ENCODE measurements at places on chromosomes 2 and 18.

DNA sequence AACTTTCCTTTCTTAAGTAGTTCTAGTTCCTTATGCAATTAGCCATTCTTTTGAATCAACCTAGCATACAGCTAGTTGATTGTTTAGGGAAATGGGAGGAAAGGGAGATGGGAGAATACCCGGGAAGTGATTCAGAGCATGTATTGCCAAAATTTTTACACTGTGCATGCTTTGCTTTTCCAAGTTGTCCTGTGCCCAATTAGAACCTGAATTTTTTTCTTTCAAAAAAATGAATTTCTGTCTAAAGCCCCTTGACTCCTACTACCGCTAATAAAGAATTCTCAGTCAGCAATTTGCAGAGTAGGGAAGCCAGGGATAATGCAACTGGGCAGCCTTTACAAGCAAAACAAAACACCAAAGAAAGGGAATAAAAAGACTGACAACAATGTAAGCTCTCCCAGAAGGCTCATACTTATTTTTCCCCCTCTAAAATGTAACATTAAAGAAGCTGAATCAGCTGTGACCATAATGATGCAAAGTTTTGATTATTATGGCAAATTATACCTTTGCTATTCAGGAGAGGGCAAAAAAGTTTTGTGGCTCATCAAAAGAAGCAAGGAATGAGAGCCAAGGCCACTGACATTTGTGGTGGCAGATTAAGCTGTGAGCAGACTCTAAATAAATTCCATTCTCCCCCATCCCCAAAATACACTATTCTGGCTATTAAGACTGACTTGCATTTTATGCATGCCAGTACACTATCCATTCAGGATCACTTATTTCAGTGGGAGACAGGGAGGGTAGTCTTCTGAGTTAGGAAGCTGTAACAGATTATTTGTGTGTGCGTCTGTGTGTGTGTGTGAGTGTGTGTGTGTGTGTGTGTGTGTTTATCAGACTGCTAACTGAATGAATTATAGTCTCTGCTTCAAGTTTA is 174.3 kb downstream of the ERBB4 start:
- DNase-seq, result no peak

GRCh38 chr18:62329691-62330454 is 4.8 kb downstream of the TNFRSF11A start:
- no peak for DNase-seq

DNA sequence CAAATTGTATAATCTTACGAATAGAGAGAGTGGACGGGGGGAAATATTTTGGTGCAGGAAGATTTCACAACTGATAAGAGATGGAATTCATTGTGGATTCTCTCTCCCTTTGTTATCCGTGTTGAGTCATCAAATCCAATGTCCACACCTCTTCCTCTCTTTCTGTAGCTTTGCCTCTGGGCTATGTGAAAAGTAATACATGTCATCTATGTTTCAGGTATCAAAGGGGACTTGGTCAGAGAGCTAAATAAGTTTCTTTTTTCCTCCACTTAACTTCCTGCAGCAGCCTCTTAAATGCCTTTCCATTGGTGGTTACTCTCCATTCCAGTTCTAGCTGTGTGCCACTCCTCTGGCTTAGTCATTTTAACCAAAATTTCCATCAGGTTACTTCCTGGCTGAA is 169.3 kb upstream of the NXPH2 start:
- no peak for DNase-seq

DNA sequence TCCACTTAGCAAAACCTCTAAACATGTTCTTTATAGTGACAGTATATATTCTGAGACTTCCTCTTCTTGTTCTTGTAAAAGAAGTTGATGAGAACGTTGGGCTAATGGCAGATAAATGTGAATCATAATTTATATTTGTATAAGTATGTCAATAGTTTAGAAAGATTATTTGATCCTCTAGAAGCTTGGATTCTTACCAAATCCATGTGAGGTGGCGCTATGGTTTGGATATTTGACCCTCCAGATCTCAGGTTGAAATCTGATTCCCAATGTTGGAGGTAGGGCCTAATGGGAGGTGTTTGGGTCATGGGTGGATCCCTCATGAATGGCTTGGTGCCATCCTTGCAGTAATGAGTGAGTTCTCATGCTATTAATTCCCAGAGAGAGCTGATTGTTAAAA is 29.8 kb upstream of the SCN1A start:
- DNase-seq, result no peak

GRCh38 chr2:137115081-137115794 is 349.9 kb downstream of the THSD7B start:
- no peak for DNase-seq

DNA sequence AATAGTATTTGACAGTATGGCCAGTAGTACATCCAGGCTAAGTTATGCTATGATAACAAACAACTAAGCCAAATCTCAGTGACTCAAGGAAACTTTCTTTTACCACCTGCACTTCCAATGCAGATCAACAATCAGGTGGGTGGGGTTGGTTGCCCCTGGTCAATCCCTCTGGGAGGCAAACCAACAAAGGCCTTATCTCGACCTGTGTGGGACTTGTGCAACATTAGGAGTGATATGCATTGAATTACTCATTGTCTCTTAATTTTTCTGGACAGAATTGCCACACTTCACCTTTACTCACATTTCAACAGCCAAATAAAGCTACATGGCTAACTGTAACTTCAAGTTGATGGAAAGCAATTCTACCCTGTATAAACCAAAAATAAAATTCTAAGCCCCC is 1049.3 kb upstream of the CDH2 start:
- DNase-seq, result no peak

GRCh38 chr2:65754219-65754618 is 321.8 kb upstream of the SPRED2 start:
- DNase-seq, result no peak

GRCh38 chr2:96207774-96208142 is 869 bp downstream of the STARD7 start:
- no peak for DNase-seq

GRCh38 chr18:61581578-61582201 is 248.5 kb downstream of the CDH20 start:
- peak; percentile 87 for DNase-seq

DNA sequence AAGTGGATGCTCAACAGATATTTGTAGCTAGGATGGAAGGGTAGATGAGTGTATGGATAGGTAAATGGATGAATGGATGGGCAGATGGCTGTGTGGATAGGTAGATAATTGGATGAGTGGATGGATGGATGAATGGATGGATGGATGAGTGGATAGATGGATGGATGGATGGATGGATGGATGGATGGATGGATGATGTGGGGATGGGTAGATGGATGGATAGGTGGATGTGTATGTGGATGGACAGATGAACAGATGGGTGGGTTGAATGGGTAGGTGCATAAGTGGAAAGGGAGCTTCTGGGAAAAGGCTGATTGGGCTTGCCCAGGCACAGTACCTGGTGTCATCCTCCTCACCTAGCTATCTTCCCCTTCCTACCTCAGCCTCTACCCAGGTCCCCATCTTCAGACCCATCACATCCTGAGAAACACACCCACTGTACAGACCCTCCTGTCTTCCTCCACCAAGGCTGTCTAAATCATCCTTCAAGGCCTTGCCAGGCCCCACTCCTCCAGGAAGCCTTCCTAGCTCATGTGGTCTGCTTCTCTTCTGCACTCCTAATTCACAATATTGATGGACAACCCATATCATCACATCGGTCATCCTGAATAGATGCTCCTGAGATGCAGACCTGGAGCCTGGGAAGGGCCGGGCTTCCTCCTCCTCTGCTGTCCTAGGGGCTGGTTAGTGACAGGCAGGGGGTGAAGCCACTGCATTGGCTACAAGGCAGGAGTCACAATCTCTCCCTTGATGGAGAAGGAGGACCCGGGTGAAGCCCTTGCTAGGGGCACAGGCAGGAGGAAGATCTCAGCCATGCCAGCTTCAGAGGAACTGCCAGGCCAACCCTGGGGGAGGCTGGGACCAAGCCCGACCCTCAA is 49.4 kb downstream of the SMAD7 start:
- no peak for DNase-seq

DNA sequence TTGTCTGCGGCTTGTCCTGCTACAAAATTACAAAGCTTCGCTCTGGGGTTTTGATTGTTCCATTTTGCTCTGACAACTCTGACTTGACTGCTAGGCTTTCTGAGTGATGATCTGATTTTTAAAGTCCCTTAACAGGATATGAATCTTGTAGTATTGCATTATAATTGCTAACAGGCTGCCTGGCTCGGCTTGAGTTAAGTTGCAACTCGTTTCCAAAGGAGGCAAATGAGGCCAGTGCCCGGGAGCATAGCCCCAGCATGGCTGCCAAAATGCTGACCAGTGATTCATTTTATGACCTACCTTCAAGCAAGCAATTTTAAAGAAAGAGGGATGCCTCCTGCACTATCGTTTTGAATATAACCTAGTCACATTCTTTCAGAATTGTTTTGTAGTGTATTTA is 135.4 kb downstream of the COL6A3 start:
- no peak for DNase-seq

- no peak for DNase-seq
Observed at GRCh38 chr2:17035010-17035409, 369.4 kb upstream of the CYRIA start.

DNA sequence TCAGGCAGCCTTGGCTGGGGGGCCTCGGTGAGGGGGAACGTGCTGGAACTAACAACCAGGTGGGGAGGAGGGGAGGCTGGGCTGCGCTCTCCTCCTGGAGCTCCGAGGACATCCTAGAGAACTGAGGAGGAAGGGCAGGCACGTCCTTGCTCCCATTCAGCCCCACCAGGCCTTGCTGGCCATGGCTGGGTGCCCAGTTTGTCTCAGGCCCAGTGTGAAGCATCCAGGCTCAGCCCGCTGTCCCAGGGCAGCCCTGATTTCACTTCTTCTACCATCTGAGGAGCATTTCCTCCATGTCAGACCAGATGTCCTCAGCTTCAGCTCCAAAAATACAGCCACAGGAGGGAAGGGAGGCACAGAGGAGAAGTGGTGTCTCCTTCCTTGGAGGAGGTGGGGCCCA is 125.4 kb downstream of the CELF4 start:
- DNase-seq, result no peak

GRCh38 chr18:63906056-63906455 is 1.7 kb upstream of the SERPINB10 start:
- DNase-seq, result no peak

DNA sequence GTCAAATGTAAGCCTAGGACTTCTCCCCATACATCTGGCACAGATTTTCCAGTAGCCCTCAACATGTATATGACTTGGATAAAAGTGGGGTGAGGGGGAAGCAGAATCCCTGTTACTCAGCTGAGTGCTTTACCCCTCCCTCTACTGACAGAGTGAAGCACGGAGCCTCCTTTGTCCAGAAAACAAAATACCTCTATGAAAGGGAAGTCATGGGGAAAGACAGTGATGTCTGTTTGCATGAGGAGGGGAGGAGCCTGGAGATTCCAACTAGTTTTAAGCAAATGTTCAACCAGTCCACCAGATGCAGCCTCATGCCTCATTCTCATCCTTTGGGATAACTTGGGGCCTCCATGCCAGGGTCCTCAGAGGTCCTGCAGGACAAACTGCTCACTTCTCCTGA is 203.9 kb downstream of the SMAD2 start:
- DNase-seq, result no peak

DNA sequence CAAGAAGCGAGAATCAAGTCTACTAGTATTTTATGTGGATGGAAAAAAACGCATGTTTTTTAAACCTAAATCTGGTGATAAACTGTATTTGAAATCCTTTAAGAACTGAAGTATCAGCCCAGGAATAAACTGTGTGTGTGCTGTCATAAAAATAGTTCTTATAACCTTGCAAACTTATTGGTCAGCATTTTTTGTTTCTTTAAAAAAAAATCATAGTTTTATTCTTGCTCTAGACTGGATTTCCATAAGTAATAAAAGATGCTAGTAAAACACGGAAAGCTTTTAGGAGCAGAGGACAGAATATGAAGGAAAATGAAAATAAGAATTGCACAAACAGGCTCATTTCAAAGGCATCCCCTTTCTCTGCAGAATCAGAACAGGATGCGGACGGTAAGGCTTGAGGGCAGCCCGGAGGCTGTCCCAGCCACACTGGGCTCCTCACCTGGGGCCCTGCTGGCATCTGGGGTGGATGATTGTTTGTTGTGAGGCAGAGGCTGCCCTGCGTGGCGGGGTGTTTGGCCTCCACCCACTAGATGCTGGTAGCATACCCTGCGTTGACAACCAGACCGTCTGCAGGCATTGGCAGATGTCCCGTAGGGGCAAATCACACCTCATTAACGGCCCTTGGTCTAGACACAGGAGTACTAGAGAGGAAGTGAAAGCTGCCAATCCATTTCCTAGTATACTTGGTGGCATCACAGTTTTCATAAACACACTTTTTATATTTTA is 52.5 kb downstream of the MBP start:
- DNase-seq, result no peak

DNA sequence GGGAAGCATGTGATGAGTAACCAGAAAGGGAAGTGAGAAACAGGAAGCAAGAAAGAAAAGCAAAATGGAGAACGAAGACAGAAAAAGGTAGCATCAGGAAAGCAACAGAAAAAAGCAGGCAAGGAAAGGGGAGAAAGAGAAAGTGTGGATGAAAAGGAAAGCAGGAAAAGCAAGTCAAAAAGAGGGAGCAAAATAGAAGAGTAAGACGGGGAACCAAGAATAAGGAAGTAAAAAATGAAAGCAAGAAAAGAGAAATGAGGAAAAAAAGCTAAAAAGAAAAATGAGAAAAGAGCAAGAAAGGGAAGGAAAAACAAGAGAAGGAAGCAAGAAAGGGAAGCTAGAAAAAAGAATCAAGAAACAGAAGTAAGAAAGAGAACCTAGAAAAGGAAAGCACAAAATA is 242.3 kb upstream of the NCKAP5 start:
- no peak for DNase-seq

- peak; percentile 30 for DNase-seq
Observed at GRCh38 chr2:20635113-20635510, 15.8 kb downstream of the HS1BP3 start.

GRCh38 chr2:211599146-211599545 is 939.5 kb downstream of the ERBB4 start:
- no peak for DNase-seq

GRCh38 chr2:179862898-179863458 is 1.6 kb upstream of the ZNF385B start:
- no peak for DNase-seq

DNA sequence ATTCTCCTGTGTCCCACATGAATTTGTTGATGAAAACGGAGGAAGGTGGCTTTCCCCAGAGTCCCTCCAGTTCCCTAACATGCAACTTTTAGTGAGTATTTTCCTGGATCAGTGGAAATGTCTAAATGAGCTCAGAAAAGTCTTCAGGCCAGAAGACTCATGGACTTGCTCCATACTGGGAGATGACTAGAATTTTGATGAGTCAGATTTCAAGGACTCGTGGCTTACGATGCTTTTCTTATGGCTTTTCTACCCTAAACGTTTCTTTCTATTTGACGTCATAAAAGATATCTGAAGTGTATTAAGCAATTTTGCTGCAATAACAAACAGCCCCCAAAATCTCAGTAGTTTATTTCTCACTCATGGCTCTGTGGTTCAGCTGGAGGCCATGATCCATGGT is 397.6 kb downstream of the FBXO15 start:
- no peak for DNase-seq

DNA sequence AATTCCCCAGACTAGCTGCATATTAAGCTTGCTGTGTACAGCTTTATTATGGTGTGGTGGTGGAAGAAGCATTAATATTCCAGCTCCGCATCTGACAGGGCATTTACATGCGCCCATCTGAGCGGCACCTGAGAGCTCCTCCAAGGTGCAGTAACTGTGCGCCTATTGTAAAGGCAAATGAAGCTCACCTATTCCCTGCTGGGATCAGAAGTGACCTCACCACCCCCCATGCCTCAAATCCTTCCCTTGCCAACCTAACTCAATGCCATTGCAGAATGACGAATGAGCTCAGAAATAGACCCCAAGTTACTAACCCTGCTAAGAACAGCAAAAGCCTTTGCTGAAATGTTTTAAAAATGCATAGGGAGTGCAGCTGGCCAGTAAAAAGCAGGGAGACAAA is 14.3 kb downstream of the BCL11A start:
- no peak for DNase-seq

All from glutamatergic neuron (in vitro differentiated cells).